Stimulated activated CD8-positive, alpha-beta memory T cell treated with anti-CD3 and anti-CD28 coated beads, Interleukin-7, amount 100 ng/mL, for 24 hours (primary cell): ENCODE measurements at places on chromosomes 5 and 9.

- no peak for DNase-seq
Measured at GRCh38 chr5:142405023-142405422, 80.2 kb upstream of the SPRY4 start.

DNA sequence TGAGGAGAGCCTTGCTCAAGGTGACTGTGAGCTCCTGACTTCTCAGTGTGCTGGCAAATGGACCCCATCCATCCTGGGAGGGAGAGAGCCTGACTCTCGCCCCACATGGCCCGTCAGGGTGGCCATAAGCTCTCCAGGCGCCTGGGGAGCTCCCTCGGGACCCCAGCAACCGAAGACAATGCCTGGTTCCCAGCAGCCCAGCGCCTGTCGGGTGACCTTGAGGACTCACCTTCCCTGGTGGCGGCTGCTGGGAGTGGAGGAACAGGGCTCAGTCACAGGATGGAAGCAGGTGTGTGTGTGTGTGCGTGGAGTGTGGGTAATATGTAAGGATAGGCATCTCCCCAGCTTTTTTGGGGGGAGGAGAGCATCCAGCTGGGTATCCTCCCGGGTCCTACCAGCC is 190.3 kb downstream of the MELK start:
- DNase-seq = no peak

DNA sequence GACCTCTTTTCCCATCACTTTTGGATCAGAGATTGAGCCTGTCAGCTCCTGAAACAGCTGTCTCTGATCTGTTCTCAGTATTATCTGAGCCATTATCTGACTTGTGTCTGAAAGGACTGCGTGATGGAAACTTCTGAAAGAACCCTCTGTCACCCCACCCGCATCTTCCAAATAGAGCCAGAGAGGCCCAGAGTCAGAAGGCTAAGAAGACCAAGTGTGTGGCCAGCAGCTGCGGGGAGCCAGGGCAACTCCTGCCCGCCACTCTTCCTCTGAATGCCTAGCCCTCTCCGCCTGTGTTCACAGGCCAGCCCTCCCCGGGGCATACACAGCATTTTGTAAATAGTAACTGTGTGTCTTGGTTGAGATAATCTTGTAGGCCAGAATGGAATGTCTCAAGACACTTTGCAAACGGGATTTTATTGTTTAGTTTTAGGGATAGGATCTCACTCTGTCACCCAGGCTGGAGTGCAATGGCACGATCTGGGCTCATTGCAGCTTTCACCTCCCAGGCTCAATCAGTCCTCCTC is 92.7 kb downstream of the AOPEP start:
- DNase-seq = no peak

- DNase-seq = no peak
Measured at GRCh38 chr9:26341545-26341944, 551.1 kb downstream of the CAAP1 start.

DNA sequence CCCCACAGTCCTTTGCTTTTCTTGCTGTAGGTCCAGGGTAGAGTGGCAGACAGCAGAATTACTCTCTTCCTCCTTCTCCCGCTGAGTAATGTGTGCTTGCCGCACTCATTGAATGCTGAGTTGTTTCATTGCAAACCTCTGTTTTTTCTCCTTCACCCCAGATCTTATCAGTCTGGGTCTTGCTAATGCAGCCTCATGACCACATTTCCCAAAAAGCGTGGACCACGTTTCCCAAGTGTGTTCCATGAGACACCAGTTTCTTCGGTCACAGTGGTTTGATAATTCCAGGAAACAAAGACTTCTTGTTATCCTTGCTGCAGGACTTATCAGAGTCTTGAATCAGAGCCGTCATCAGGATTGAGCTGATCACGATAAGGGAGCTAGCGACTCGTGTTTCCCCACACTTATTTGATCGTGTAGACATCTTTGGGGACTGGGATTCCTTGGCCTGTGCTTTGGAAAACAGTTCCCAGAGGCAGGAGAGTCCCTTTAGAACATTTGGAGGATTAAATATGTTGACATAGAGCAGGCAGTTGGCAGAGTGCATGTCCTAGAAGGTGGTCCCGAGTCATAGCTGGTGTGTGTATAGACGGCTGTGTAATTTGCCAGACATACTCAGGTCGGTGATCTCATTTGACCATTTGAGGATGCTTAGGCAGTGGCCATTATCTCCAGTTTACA is 4.4 kb downstream of the LRRC8A start:
- DNase-seq = no peak

- DNase-seq = no peak
Measured at GRCh38 chr5:180069589-180070247, 1.8 kb downstream of the RNF130 start.

GRCh38 chr9:111632695-111633388 is 1.7 kb downstream of the DNAJC25 start:
- no peak for DNase-seq

DNA sequence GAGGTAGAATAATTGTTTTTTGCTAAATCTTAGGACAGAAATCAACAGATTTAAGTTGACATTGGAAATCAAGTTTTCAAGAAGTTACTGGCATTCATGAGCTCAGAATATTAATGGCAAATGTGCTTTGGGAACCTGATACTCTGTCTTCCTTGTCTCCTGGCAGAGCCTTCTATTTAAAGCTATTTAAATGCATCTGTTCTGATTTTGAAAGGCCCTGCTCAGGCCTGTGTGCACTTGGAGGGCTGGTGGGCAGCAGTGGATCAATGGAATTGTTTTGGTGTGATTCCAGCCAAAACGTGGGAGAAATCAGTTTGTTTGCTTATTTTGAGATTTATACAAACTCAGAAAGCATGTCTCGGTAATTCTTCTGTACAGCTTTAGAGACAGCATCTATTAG is 38.5 kb downstream of the FBXL7 start:
- DNase-seq = no peak

GRCh38 chr9:73039271-73040263 is 86.7 kb upstream of the ALDH1A1 start:
- DNase-seq = no peak

DNA sequence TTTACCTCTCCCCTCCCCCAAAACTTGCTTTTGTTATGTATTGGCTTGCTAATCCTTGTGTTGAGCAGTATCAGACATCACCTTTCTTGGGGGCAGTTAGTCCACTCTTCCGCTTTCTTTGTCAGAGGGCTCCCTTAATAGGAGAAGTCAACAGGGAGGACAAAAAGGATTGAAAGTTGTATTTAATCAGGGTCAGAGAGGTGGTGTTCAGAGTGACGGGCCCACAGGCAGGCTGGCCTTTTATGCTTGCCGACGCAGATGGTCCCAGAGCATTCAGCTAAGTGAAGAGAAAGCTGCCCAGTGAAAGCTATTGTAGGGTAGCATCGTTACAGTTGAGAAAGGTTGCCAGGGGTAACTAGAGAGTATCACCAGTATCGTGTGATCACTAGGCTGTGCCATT is 131.1 kb downstream of the ZCCHC7 start:
- DNase-seq = no peak

- no peak for DNase-seq
Measured at GRCh38 chr5:157159209-157159751, 6.8 kb downstream of the GARIN3 start.

GRCh38 chr9:128104171-128104618 is 23.3 kb downstream of the PTGES2 start:
- DNase-seq = no peak

DNA sequence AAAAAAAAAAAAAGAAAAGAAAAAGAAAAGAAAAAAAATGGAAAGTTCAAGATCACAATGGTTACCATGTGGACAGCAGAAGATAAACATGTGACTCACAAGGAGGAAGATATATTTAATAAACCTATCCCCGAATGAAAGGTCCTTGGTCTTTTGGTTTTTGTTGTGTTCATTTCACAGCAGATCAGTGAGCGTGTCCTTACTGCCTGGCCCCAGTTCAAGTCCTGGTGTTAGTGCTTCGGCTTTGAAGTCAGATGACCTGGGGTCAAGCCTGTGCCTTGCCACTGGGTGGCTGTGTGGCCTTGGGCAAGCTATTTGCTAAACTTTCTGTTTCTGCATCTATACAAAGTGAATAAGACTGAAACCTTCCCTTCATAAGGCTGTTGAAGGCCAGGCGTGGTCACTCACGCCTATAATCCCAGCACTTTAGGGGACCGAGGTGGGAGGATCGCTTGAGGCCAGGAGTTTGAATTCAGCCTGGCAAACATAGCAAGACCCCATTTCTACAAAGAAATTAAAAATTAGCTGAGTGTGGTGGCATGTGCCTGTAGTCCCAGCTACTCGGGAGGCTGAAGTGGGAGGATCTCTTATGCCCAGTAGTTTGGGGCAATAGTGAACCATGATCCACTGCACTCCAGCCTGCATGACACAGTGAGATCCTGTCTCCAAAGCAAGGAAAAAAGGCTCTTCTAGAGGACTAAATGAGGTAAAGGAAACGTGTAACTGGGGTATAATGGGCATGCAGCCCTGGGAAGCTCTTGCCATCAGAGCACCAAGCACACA is 94.5 kb upstream of the SPATA31D4 start:
- no peak for DNase-seq

- no peak for DNase-seq
Measured at GRCh38 chr5:134370311-134370870, 978 bp upstream of the UBE2B start.

- no peak for DNase-seq
Measured at GRCh38 chr5:11904265-11904906, at the start of gene CTNND2. TSS of gene CTNND2 (minus strand) at chr5:11904446. CDS start at chr5:11903853, 593 bp downstream.

GRCh38 chr5:42953041-42953440 is 87.1 kb downstream of the ANXA2R start:
- DNase-seq = no peak

DNA sequence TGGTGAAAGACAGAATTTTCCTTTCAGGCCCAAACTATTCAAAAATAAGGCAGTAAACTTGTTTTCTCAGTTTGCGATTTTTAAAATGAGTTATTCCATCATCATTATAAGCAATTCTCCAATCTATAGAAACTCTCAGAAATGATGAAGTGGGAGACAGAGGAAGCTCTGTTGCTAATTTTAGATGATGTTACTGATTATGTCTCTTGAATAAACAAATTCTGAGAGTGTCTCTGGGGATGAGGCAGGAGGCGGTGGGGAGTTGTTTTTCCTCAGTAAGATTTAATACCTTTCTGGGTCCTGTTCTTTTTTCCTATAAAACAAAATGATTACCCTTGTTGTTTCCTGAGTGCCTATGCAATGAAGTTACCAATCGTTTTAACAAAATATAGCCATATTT is 43.9 kb upstream of the TEX48 start:
- no peak for DNase-seq

GRCh38 chr5:66769839-66770617 is 173.8 kb downstream of the MAST4 start:
- DNase-seq = no peak

- no peak for DNase-seq
Measured at GRCh38 chr5:454936-455335, 12.0 kb downstream of the EXOC3 start.

GRCh38 chr9:117095081-117095480 is 319.8 kb downstream of the ASTN2 start:
- DNase-seq = no peak

GRCh38 chr5:106675687-106676086 is 995.0 kb downstream of the EFNA5 start:
- no peak for DNase-seq

DNA sequence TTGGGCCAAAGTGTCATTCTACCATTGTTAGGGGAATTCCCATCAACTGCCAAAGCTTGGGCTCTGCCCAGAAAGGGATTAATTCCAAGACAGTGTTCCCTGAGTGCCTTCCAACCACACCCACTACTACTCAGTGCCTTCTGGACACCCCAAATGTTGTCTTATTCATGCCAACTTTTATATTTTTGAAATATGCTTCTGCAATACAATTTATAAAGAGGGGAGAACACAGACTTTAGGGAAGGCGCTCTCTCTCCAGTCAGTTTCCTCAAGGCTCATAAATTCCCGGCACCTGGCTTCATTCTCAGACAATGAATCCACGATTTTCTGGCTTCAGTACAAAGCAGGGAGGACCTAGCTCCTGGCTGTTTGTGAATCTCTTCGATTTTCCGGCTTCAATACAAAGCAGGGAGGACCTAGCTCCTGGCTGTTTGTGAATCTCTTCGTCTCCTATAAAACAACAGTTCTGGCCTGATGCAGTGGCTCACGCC is 120.1 kb upstream of the MYO10 start:
- no peak for DNase-seq

GRCh38 chr9:26863074-26863473 is 29.5 kb downstream of the CAAP1 start:
- DNase-seq = no peak

GRCh38 chr5:124658867-124659557 is 87.4 kb downstream of the ZNF608 start:
- DNase-seq = no peak

GRCh38 chr9:112780450-112781036 is 30.0 kb downstream of the SNX30 start:
- no peak for DNase-seq

GRCh38 chr5:14431534-14431933 is 150.1 kb upstream of the OTULINL start:
- DNase-seq = no peak

DNA sequence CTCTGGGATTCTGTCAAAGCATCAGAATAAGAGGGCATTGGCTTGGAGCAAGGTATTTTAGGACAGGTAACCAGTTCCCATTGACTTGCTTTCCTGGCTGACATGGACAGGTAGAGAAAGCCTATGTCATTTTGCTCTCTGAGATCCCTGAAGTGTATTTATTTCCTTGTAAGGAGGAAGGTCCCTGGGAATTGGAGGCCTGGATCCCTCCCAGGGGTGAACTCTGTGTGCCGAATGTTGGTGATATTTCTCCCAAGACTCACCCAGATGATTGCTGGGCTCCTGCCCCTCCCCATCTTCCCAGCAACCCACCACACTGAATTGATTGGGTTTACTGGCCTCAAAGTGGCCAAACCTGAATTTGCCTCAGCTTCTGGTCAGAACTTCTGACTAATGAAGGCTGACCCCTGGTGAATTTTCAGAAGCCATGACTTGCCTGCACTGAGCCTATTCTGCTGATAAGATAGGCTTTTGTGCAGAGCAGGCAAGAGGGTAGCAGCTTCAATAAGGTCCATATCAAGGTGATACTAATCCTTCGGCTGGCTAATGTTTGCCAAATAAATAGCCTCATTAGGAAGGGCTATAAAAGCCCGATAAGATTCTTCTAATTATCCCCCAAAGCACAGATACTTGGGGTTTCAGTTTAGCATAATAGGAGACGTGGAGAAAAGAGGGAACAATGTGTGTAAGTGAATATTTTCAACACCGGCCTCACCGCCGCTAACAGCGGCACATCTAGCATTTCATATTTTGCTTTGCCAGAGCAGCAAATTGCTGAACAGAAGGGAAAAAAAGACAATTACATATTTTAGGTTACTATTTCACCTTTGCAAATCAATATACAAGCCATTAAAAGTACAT is 152.9 kb upstream of the PITX1 start:
- DNase-seq = no peak

DNA sequence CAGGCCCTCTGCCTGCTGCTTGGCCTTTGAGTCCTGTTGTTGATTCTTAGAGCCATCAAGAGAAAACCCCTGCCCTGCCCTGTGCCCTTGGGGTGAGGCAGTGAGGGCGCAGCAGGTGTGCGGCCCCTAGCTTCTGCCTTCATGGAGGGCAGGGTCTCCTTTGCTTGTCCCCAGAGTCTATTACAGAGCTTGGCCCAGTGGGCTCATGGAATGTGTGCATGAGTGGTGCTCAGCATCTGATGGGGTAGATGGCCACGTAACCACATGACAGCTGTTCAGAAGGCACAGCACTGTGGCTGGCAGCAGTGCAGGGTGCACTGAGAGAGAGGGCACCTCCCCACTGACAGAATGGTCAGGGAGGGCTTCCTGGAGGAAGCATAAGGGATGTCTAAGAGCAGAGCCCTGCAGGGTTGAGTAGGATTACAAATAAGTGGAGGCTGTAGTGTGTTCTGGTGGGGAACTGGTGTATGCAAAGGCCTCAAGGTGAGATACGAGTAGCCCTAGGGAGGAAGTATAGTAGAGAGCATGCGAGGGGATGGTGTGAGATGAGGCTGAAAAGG is 70.8 kb downstream of the MACROH2A1 start:
- no peak for DNase-seq

- DNase-seq = no peak
Measured at GRCh38 chr5:36040651-36041536, 25.8 kb downstream of the UGT3A2 start.
